ENCODE measurements at places on chromosomes 6 and 20. TPM values are rescaled to one million over a fixed set of nuclear protein-coding genes. Genes with fewer than 3 reads are reported as not detected.

- no peaks in the 10 kb centered on the region for H3K4me1 ChIP-seq
- no peak overlapping the region for H3K27ac ChIP-seq
- DNase-seq: no peak
Observed at GRCh38 chr6:154243793-154244750, 112.5 kb downstream of the IPCEF1 start.

DNA sequence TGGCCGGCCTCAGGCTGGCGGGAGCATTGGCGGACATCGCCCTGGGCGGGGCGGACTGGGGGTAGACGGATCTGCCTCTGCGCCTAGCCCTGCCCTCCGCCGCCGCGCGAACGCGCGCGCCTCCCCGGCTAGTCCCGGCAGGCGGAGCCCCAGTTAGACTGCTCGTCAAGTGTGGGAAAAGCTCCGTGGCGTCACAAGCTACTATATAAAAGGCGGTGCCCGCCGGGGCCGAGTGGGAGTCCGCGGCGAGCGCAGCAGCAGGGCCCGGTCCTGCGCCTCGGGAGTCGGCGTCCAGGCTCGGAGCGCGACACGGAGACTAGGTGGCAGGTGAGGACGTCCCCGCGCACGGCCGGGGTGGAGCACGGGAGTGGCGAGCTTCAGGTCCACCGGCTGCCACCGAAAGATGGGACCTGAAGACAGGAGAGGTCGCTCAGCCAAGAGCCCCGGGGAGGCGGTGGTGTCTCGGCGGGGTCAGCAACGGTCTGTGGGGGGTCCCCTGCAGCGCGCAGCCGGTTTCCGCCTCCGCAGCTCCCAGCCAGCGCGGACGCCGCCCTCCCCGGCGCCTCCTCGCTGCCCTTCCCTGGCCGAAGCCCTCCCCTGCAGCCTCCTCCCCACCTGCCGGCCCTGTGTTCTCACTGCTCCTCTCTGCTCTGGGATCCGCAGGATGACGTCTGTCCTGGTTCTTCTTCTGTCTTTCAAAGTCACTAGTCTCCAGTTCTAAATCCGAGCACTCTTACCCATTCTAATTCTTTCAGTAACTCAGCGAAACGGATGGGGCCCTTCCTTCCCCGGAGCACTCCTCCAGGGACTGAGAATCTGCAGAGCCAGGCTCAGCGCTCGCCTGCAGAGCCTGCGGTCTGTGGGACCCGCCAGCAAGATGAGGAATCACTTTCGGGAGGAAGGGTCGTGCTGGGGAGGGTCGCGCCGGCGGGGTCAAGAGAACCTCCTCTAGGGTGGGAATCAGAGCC lies 4.3 kb upstream of the RIPK1 start:
- peak; percentile 62 for DNase-seq
- H3K4me1 ChIP-seq: peaks cover 4% of the 10 kb centered on the region
- peak overlapping the region; percentile 50 for H3K27ac ChIP-seq
- H3K36me3 ChIP-seq: no peaks in the 10 kb centered on the region
- H3K27me3 ChIP-seq: no peaks in the 10 kb centered on the region

The LHFPL5 gene
- not detected for total RNA-seq

- no peak overlapping the region for H3K27ac ChIP-seq
- no peak overlapping the region for H3K4me3 ChIP-seq
- no peaks in the 10 kb centered on the region for H3K36me3 ChIP-seq
- no peaks in the 10 kb centered on the region for H3K27me3 ChIP-seq
Observed at GRCh38 chr6:109912952-109913351, 65.2 kb upstream of the GPR6 start.

GRCh38 chr6:73395875-73396274 lies 1.2 kb downstream of the DDX43 start:
- H3K27me3 ChIP-seq: no peaks in the 10 kb centered on the region
- no peaks in the 10 kb centered on the region for H3K4me1 ChIP-seq
- no peak for DNase-seq
- no peak overlapping the region for H3K4me3 ChIP-seq
- H3K27ac ChIP-seq: no peak overlapping the region

The GLP1R gene
- total RNA-seq: not detected

DNA sequence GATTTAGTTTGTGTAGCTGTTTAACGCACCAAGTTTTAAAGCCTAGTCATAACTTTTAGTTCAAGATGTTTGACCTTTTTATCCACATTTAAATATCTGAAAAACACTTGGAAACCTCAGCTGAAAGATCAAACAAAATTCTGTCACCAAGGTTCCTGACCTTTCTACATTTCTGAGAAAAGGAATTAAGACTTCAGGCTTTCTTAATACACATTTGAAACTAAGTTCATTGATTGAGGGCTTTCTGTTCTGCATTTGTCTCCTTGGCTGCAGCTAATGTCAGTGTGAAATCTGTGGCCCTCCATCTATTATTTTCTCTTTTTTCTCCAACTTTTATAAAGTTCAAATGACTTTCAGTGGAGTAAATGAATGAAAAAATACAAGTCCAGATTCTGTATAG lies 22.7 kb upstream of the FBXL4 start:
- no peaks in the 10 kb centered on the region for H3K4me1 ChIP-seq
- no peak for DNase-seq
- H3K27ac ChIP-seq: no peak overlapping the region

- H3K4me1 ChIP-seq: peaks cover 4% of the 10 kb centered on the region
- H3K4me3 ChIP-seq: no peak overlapping the region
- H3K36me3 ChIP-seq: no peaks in the 10 kb centered on the region
- no peak overlapping the region for H3K27ac ChIP-seq
- no peaks in the 10 kb centered on the region for H3K27me3 ChIP-seq
- DNase-seq: no peak
Observed at GRCh38 chr20:37325206-37325605, 20.7 kb upstream of the SRC start.

DNA sequence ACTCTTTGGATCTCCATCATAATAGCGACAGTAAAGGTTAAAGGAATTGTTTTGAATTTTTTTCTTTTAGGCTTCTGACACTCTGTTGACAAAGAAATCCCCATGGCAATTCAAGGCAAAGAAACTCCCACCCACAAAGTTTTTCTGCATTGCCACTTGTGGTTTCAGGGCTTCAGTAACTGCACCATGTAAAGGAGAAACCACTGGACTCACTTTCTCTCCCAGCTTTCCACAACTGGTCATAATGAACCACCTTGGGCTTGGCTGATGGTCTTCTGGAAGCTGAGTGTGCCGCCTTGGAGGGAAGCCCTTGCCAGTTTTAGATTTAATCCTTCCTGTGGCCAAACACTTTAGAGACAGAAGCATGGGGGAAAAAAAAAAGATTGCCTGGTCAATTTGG lies 163.1 kb downstream of the ISM1 start:
- H3K27me3 ChIP-seq: no peaks in the 10 kb centered on the region
- no peak overlapping the region for H3K27ac ChIP-seq
- no peaks in the 10 kb centered on the region for H3K36me3 ChIP-seq
- no peak for DNase-seq

The FERMT1 gene
- total RNA-seq: 10.9 TPM

GRCh38 chr6:83966539-83966938 lies 67.0 kb upstream of the MRAP2 start:
- no peak for DNase-seq
- H3K4me3 ChIP-seq: no peak overlapping the region
- H3K27me3 ChIP-seq: no peaks in the 10 kb centered on the region
- no peak overlapping the region for H3K27ac ChIP-seq
- no peaks in the 10 kb centered on the region for H3K4me1 ChIP-seq

DNA sequence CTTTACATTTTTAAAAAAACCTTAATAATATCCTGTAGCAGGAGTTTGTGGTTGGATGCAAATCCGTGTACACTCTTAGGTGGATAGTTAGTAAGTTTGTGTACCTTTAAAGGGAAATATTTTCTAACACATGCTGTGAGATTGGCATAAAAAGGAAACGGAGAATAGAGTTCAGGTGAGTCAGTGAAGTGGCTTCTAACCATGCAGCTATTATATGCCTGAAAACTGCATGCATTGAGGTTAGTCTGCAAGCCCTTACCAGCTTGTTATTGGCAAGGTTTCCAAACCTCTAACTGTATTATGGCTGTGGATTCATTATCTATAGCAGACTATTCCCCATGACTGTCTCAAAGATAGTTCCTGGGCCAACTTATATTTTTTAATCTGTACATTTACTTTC lies 420.6 kb upstream of the MMS22L start:
- no peaks in the 10 kb centered on the region for H3K4me1 ChIP-seq
- no peak overlapping the region for H3K27ac ChIP-seq
- H3K27me3 ChIP-seq: no peaks in the 10 kb centered on the region
- no peak overlapping the region for H3K4me3 ChIP-seq
- DNase-seq: peak; percentile 11

GRCh38 chr6:13438126-13438525 lies 49.3 kb downstream of the GFOD1 start:
- DNase-seq: no peak
- H3K27ac ChIP-seq: no peak overlapping the region
- no peaks in the 10 kb centered on the region for H3K27me3 ChIP-seq
- no peaks in the 10 kb centered on the region for H3K4me1 ChIP-seq
- H3K36me3 ChIP-seq: no peaks in the 10 kb centered on the region

DNA sequence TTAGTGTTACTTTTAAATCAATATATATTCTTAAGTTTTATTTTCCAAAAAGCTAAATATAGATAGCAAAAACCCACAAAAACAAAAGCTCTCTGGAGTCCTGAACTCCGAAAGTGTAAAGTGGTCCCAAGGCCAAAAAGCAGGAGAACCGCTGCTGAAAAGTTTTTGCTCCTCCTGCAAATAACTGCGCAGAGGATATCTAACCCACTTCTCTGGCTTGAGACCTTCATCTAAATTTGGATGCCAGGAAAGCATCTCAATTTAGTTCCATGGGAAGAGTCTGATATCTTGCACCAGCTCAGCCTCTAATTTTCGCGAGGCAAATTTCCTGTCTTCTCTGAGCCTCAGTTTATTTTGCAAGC lies 523 bp downstream of the MRPS10 start:
- H3K27me3 ChIP-seq: no peaks in the 10 kb centered on the region
- H3K36me3 ChIP-seq: peaks cover 20% of the 10 kb centered on the region
- H3K27ac ChIP-seq: peak overlapping the region; percentile 85
- H3K4me1 ChIP-seq: peaks cover 5% of the 10 kb centered on the region

GRCh38 chr6:83132121-83132520 lies 60.9 kb downstream of the PGM3 start:
- no peaks in the 10 kb centered on the region for H3K27me3 ChIP-seq
- no peaks in the 10 kb centered on the region for H3K4me1 ChIP-seq
- no peak overlapping the region for H3K27ac ChIP-seq
- no peak for DNase-seq
- H3K4me3 ChIP-seq: no peak overlapping the region

DNA sequence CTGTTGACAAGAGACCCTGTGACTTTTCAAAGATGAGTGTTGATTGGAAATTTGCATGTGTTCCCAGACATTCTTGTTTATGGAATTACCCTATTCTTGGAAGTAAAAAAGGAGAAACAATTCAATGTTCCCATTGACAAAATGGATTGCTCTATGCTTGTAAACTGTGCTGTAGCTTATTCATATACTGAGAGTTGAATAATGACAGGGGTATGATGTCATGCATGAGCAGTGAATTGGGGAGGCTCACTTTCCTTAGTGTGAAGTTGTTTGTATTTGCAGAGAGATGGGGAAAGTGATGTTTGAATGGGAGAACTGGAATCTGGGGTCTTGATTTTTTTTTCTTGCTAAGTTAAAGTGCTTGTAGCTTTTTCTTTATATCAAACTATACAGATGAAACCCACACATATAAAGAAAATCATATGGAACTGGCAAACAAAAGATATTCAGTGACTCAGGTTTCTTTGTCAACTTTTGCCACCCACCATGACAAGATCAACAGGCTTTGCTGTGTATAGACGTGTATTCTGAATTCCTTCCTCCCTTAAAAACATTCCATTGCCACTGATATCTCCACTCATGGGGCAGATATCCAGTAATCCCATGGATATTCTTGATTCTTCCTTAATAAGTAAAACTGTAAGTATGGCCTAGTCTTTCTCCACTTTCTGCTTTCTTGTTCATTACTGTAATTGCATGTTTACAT lies 97.8 kb upstream of the JAG1 start:
- H3K4me1 ChIP-seq: peaks cover 5% of the 10 kb centered on the region
- H3K4me3 ChIP-seq: no peak overlapping the region
- peak; percentile 42 for DNase-seq
- no peak overlapping the region for H3K27ac ChIP-seq
- H3K27me3 ChIP-seq: no peaks in the 10 kb centered on the region

The SIM1 gene
- not detected for total RNA-seq
